Aorta (tissue), 5 donors: ENCODE measurements at places on chromosomes 6 and 20. TPM values are rescaled to one million over a fixed set of nuclear protein-coding genes. Genes with fewer than 3 reads are reported as not detected.

DNA sequence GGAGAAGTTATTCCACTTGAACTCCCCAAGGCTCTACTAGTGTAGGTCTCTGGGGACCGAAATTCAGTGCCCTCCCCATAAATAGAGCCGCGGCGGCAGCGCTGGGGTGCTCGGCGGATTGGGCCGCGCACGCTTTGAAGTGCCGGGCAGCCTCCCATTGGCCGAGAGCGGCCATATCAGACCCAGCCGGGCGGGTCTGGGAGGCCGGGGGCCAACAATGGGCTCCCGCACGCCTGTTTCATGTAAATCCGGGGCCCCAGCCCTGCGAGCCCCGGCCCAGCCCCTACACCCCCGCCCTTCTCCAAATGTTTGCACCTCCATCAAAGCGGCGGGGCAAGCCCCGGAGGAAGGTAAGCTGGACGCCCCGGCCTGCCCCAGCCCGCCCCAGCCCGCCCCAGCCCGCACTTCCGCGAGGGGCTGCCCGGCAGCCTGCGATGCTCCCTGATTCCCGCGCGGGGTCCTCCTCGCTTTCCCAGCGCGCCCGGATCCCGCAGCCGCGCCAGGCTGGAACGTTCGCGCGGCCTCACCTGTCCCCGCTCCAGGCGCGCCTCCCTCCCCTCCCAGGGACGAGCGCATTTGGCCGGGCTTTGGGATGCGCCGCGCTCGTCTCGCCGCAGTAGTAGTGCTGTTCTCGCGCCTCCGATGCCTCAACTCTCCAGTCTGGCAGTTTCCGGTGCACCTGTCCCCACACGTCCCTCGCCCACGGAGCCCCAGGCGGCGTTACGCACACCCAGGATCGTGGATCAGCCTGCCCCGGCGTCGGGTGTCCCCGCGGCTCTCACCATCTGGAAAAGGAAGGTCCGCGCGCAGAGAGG lies at the start of gene TBXT:
Gene TBXT (minus strand): TSS at position 51 of the 815 bp plus-strand sequence. CDS start 260 bp downstream, outside the sequence.
- DNase-seq: no peak

GRCh38 chr6:37535428-37535758 lies 35.7 kb upstream of the CCDC167 start:
- DNase-seq: no peak

- DNase-seq: no peak
Observed at GRCh38 chr6:100246206-100246605, 218.5 kb downstream of the SIM1 start.

DNA sequence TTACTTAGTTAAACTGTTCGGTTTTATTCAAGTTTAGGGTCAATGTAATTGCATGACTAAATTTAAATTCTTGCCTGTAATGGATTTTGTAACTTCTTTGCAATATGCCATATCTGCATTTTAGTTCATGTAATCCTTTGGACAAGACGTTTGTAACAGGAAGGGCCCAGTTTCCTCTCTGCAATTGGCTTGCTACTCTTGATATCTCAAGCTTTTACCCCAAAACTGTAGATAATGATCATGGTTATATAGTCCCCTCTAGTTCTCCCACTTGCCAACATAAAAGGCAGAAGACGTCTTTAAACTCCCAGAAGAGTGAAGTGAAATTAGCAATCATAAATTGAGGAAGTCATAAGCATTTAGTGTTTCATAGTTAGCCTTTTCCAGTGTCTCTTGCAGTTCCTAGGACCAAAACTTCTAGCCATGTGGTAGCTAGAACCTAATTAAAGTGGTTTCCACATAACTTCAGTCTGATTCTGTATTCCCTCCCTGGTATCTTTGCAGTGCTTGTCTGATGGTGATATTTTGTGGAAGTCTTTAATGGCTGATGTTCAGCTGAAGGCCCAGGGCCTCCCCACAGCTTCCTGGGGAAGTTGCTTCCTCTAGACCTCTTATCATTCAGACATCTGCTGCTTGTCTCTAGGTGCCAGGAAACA lies 117.8 kb upstream of the SUPT3H start:
- no peak for DNase-seq

- DNase-seq: no peak
Observed at GRCh38 chr20:19288636-19289035, 76.2 kb downstream of the SLC24A3 start.

GRCh38 chr6:12956991-12957320 lies 240.4 kb downstream of the PHACTR1 start:
- no peak for DNase-seq

- DNase-seq: no peak
Observed at GRCh38 chr6:46795816-46796215, 2.6 kb downstream of the MEP1A start.

GRCh38 chr6:111800821-111801220 lies 72.4 kb downstream of the FYN start:
- DNase-seq: no peak

- DNase-seq: no peak
Observed at GRCh38 chr6:107668743-107669474, 155.2 kb downstream of the SCML4 start.

GRCh38 chr20:48784273-48784641 lies 43.5 kb downstream of the PREX1 start:
- no peak for DNase-seq

DNA sequence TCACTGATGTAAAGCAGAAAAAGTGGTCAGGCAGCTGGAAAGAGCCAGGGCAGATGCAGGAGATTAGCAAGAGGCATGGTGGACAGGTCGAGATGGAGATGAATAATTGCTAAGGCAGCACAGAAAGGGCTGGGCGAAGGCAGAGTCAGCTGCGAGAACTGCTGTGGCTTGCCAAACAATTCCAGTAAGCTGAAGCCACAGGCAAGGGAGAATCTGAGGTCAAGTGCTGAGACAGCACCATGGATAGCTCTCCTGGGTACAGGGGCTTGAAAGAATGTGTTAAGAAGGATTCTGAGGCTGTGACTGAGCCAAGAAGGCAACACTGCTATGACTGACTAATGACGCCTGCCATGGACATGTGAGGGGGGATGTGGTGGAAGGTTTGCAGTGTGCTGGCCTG lies 220.8 kb upstream of the FOXA2 start:
- DNase-seq: peak; percentile 77

GRCh38 chr6:29005183-29005885 lies at the start of gene ZNF311:
Gene ZNF311, minus strand, starts transcription at chr6:29005315. Its CDS starts 1,361 bp downstream, at chr6:29003954.
- DNase-seq: peak; percentile 79

DNA sequence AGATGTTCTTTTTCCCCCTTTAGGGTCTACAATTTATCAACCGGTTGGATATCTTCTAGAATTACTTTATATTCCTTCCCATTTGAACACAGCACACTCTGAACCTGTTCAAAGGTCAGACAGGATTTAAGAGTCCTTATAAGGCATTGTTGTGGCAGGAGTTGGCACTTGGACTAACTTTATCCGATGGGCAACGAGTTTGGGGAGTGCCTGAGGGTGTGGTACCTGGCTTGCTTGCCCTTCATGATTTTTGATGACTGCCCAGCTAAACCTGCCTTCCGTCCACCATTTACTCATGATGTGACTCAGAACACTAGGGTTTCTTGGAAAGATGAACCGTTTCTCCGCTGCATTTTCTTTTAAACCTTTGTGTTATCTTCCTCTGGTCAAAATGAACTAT lies 285.2 kb downstream of the FOXC1 start:
- no peak for DNase-seq

DNA sequence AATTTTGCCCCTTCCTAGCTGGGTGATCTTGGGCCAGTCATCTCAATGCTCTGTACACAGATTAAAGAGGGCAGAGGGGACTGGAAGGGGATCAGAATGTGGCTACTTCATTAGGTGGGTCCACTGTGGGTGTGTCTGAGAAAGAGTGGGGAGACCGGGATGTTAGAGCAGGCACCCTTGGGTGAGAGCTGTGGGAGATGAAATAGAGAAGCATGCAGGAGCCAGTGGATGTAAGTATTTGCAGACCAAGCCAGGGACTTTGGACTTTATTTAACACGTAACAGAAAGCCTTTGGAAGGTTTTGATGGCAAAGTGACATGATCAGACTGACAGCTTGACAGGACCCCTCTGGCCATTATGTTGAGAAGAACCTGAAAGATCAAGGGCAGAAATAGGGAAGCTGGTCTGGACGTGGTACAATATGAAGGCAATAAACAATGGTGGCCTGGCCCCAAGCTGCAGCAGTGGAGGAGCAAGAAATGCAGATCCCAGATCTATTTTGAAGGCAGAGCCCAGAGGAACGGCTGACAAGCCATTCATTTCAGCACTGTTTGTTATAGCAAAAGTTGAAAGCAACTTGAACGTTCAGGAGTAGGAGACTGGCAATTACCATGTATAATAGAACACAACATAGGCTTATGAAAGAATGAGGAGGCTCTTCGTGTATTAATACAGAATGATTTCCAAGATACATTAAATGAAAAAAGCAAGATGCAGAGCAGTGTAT lies 82.5 kb upstream of the ZNFX1 start:
- DNase-seq: no peak

- DNase-seq: no peak
Observed at GRCh38 chr6:111534231-111534751, 51.3 kb upstream of the REV3L start.

- no peak for DNase-seq
Observed at GRCh38 chr20:62665826-62666735, 23.8 kb downstream of the SLCO4A1 start.

DNA sequence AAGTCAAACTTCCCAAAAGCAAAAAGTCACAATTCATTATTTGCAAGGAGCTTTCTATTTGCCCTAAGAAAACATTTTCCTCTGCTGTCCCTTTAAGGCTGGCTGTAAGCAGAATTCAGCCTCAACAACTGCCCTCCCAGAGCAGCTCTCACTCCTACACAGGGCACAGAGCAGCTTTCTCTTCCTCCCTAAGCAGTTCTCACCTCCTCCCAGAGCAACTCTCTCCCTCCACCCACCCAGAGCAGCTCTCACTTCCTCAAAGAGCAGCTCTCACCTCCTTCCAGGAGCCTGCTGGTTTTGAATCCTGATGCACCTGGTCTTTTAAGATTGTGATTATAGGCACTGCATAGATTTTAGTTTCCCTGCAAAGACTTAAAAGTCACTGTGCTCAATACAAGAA lies 120.6 kb upstream of the TMEM181 start:
- no peak for DNase-seq

DNA sequence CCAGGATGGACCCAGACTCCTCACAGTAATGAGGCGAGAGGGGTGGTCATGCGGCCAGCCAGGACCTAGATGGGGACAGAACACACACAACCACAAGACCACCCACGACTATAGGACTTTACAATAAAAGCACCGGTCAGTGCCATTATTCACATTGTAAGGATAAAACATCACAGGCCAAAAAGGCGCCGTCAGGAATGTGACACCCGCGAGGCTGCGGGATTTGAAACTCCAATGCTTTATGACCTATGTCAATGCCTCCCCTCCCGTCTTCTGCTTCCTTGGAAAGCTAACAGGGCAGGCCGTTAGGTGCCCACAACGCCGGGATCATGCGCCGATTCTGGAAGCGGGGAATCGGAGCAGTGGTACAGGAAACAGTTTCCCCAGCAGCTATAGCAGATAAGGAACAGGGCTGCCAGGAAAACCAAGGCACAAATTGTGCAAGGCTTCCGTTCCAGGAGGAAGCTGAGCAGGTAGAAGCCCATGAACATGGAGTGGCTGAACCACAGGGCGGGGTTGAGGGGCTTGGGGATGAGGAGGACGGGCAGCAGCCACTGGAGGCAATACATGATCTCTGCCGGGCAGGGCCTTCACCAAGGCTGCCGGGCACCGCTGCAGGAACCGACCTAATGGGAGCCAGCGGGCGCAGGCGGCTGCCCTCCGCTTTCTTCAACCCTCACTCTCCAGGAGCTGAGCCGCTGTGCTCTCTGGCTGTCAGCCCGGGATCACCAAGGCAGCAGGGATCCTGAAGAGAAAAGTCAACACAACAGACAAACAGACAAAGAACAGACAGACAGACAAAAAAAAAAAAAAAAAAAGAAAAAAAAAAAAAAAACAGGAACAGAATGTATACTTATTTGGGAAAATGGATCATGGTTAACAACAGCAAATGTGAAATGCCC lies 2.2 kb upstream of the NNAT start:
- DNase-seq: no peak

DNA sequence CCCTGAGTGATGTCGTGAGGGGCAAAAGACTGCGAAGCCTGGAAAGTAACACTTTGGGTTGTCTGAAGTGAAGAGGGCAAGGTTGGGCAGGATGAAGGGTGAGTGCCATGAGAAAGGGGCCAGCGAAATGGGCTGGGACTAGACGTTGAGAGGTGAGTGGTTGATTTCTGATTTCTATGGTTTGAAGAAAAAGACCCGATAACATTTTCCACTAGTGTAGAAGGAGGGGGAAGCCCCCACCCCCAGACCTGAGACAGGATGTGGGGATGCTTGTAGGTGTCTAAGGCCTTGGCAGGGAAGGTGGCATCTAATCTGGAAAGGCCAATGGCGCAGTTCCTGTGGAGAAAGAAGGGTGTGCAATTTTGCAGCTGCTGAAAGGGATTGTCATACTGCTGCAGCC lies 25.3 kb upstream of the KIF3B start:
- DNase-seq: no peak

- DNase-seq: no peak
Observed at GRCh38 chr6:25418454-25419052, 139.4 kb downstream of the CARMIL1 start.

- DNase-seq: no peak
Observed at GRCh38 chr6:158654960-158655489, 5.2 kb downstream of the SYTL3 start.

DNA sequence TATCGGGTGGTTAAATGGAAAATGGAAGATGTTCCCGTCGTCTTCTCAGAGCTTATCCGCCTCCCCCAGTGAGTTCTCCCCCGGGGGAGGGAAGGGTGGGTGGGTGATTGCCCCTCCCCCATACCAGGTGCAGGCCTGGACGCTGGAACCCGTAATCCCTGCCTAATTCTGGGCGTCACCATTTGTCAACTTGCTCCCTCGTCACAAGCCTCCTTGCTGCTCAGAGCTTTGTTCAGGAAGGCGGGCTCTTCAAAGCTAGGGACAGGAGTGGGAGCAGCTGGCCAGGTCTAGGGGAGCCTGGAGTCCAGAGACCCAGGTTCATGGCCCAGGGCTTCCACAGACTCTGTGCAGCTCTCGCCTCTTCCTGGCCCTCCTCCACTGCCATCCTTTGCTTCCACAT lies 25.6 kb downstream of the CDH22 start:
- no peak for DNase-seq

Gene NKX2-4
- not detected for polyA plus RNA-seq

Gene TDRD6
- 1.6 TPM for polyA plus RNA-seq

Gene IRF4
- polyA plus RNA-seq: 0.25 TPM

Gene BPIFB2
- polyA plus RNA-seq: not detected

Gene SLC24A3
- 14.4 TPM for polyA plus RNA-seq
